ENCODE measurements at places on chromosomes 5 and 9.

- no peak for DNase-seq
Observed at GRCh38 chr5:137113939-137114338, 385.2 kb downstream of the SPOCK1 start.

DNA sequence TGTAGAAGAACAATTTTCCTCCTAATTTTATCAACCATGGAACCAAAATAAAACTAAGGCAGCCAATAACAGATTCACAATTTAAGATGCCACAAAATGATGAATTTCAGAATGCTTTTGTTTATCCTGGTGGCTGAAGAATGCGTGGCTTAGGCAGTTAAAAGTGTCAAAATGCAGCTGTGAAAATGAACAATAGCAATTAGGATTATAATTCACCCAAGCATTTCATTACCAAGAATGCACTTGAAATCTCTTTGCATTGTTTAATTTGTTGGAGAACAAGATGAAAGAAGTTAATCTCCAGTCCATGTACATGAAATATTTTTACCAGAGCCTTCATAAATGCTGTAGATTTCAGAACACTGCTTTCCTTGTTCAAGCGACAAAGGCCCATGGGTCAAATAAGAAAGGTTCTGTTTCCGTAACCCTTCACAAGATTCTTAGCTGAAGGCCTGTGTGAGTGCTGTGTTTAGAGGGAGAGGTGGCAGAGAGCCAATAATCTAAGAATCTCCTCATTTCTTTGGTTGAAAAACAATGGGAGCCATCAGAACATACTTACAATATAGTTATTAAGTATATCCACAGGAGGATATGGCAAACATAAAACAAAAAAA, 39.3 kb downstream of the CLINT1 start:
- DNase-seq: no peak

- no peak for DNase-seq
Observed at GRCh38 chr5:146944764-146945616, 66.4 kb upstream of the PPP2R2B start.

- no peak for DNase-seq
Observed at GRCh38 chr9:82334286-82334685, 345.7 kb downstream of the SPATA31D1 start.

DNA sequence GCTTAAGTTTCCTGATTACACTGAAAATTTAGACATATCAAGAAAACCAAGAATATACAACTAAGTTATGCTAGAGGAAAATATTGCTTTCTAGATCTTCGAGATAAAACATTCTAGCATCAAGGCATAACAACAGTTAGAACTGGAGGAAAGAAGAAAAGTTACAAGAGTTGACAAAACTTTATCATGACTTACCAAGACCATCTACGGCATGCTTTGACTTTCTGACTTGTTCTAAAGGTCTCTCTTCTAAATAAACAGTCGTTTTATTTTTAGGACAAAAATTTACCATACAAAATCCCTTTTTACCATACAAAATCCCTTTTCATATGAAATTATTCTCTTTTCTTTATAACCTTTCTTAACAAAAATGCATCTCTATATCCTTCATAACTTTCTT, 1110.1 kb upstream of the CDH10 start:
- DNase-seq: no peak

DNA sequence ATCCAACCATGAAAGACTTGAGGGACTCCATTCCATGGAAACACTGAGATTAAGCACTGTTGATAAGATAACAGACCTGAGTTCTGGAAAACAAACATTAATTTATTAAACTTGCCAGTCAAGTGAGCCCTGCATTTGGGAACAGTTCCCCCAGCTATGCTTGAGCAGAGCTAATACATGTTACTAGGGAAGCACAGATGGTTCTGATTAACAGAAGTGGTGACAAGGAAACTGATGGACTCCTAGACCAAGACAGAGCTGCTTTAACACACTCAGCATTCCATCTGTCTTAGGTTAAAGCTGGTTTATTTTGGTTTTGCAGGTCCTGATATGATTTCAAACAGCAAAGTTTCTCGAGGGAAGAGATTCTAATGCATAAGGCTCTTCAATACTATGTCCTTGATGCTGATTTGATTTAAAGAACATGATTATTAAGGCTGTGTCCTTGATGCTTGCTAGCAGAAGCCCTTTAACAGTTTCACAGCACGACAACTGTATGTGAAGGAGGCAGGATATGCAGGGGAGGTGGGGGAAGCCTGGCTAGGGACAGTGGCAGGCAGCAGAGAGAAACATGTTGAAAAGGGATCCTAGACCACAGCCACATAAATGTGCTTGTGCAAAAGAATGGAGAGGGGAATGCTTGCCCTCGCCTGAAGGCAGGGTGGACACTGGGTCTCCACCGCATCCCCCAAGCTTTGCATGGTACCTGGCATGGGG, 66.2 kb downstream of the ACTBL2 start:
- DNase-seq: no peak

DNA sequence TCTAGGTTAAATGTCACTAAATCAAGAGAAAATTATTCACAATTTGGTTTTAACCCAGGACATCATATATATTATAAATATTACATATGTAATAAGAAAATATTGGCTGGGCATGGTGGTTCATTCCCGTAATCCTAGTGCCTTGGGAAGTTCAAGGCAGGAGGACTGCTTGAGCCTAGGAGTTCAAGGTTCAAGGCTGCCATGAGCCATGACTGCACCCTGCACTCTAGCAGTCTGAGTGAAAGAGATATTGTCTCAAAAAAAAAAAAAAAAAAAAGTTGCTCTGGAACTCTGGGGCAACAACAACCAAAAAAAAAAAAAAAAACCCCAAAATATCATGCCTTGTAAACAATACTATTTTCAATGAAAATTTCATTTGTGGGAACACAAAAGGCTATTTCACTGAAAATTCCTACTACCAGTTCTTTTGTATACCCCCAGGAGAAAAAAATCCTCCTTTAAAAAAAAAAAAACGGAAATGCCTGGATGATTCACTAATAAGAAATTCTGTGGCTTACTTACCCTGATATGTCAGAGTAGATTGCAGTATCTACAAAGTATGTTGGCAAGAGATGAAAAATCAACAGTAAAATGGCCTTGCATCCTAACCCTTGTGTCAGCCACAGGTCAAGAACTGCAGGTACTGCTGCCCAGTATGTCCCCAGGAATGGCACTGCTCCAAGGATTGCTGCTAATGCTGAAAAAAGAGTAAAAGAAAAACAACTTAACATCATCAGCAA, 22.6 kb upstream of the CTNNAL1 start:
- DNase-seq: no peak
